Aorta (tissue), 5 donors: ENCODE measurements at places on chromosomes 3 and 15. TPM values are rescaled to one million over a fixed set of nuclear protein-coding genes. Genes with fewer than 3 reads are reported as not detected.

The UBE2E1 gene
- 128 TPM for polyA plus RNA-seq

The BCL6 gene
- polyA plus RNA-seq = 60.8 TPM

The SI gene
- polyA plus RNA-seq = not detected

The SLC22A13 gene
- not detected for polyA plus RNA-seq

The AP3S2 gene
- 16.7 TPM for polyA plus RNA-seq

The ADGRG7 gene
- 0.08 TPM for polyA plus RNA-seq

The PDZRN3 gene
- 42.6 TPM for polyA plus RNA-seq

The SPTBN5 gene
- polyA plus RNA-seq = 0.63 TPM

The C3orf70 gene
- 4.5 TPM for polyA plus RNA-seq

The GABRG3 gene
- not detected for polyA plus RNA-seq

The AADACL2 gene
- not detected for polyA plus RNA-seq

The TUSC2 gene
- polyA plus RNA-seq = 33.2 TPM

The CLDN1 gene
- polyA plus RNA-seq = 1.6 TPM

The COL6A5 gene
- polyA plus RNA-seq = not detected

The ZNF502 gene
- 5.4 TPM for polyA plus RNA-seq

The SNURF gene
- 8.9 TPM for polyA plus RNA-seq

The SLC28A1 gene
- polyA plus RNA-seq = 0.97 TPM
